ENCODE measurements at places on chromosomes 7 and 10.

DNA sequence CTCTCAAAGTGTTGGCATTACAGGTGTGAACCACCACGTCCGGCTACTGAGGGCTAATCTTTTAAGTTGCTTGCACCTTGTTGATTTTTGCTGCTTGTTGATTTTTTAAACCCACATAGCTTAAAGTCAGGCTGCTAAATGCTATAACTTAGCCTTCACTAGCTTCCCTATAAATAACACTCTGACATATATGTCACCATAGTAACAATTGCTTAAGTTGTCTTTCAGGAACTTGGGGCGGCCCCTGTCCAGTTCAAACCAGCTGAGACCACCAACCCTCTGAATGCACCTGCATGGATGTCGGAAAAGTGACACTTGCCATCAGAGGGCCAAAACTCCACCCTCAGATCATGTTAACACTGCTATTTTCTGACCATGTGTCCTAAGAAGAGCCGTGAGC, 47.3 kb downstream of the ST8SIA6 start:
- DNase-seq: no peak

- DNase-seq: no peak
Measured at GRCh38 chr7:55557666-55558188, 14.6 kb downstream of the VOPP1 start.

DNA sequence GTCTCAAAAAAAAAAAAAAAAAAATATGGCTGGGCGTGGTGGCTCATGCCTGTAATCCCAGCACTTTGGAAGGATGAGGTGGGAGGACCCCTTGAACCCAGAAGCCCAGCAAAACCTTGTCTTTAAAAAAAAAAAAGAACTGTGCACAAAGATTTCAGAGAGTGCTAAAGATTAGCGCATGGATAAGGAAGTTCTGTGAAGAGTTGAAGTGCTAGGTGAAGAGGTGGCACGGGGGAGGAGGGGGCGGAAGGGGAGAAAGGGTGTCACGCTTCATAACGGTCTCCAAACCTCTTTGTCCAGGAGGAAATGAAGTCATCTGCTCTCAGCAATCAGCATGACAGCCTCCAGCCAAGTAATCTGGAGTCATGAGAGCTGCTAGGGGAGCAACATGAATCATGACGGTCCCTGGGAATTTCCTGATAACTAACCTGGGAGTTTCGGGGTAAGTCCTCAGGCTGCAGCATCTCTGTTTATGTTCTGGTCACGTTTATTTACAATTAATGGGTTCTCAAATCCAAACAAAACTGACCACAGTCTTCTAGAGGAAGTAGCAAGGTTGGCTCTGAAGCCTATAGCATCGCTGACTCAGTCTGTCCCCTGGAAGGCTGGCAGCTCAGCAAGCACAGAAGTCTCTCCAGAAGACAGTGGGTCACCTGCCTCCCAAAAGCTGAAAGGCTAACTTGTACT, 1.9 kb upstream of the PLAU start:
- peak; percentile 96 for DNase-seq

DNA sequence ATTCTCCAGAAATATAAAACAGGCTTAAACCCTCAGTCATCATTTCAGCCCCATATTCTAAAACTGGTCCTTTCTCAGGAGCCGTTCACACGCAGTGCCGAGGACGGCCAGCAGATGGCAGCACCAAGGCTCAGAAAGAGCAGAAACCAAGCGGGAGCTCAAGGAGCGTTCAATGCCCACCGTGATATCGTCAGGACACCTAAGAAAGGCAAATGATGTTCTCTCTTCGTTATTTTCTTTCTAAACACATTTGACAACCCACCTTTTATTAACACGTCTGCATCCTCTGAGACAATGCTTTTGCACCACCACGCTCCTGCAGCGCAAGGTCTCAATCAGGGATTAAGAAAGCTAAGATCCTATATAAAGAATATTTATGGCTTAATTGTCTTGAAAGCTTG, 45.7 kb upstream of the RBM33 start:
- peak; percentile 80 for DNase-seq

Data from GM23248 (cell line).